NCI-H2081 treated with DMSO at 0.1 percent for 48 hours (cell line): ENCODE measurements at places on chromosomes 2 and 18.

- DNase-seq: no peak
Measured at GRCh38 chr2:230843132-230843531, 21.6 kb upstream of the ITM2C start.

GRCh38 chr18:26874283-26874682, 8.8 kb upstream of the AQP4 start:
- no peak for DNase-seq

- DNase-seq: no peak
Measured at GRCh38 chr2:119224391-119225104, 914 bp downstream of the STEAP3 start.

GRCh38 chr2:238479847-238480246, 53.1 kb downstream of the ASB1 start:
- DNase-seq: no peak

- no peak for DNase-seq
Measured at GRCh38 chr2:219581346-219581745, 9.2 kb downstream of the INHA start.

DNA sequence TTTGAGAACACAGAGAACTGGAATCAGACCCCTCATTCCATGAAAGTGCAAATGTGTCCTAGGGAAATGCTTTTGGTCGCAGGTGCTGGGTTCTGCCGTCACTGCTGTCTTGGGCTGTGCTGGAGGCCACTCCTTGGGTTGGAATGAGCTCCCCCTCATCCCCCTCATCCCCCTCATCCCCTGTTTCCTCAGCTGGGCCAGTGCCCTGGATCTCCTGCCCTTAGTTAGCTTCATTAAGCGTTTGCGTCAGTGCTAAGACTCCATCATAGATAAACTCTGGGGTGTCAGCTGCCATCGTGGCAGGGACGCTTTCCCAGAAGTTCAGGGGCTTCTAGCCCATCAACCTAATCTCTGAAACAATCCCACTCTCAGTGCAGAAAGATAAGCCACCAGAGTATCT, 97.1 kb upstream of the ZNF516 start:
- no peak for DNase-seq

DNA sequence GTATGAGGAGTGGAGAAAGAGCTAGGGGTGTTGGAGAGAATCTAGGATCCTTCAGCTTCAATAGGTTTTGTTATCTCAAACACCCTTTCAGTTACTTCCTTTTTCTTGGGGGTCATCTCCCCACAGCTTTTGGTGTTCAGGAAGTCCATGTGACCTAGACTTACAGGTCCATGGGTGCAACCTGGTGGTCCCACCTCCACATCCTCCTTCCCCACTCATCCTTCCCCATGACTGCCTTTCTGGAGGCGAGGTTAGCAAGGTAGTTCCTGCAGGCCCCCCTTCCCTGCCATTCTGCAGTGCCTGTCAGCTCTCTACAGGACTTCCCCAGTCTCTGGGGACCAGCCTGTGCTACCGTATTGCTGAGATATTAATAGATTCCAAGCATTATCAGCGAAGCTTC, 107.6 kb downstream of the TMEM17 start:
- DNase-seq: no peak

GRCh38 chr2:178498137-178498536, 17.9 kb downstream of the PLEKHA3 start:
- no peak for DNase-seq

- no peak for DNase-seq
Measured at GRCh38 chr2:43033466-43034241, 192.8 kb downstream of the ZFP36L2 start.

DNA sequence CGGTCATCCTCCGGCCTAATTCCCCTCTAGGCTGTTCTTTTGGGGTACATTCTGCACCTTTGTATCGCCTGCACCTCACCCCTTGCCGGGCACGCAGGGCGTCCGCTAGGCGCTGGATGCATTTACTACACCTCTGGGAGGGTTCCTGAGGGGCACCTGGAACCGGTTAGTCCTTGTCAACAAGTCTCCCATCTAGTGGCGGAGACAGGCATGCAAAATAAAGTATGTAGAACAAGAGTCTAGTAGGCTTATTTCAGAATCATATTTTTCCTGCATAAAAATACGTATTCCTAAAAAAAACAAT, 705 bp upstream of the TEX261 start:
- DNase-seq: no peak

DNA sequence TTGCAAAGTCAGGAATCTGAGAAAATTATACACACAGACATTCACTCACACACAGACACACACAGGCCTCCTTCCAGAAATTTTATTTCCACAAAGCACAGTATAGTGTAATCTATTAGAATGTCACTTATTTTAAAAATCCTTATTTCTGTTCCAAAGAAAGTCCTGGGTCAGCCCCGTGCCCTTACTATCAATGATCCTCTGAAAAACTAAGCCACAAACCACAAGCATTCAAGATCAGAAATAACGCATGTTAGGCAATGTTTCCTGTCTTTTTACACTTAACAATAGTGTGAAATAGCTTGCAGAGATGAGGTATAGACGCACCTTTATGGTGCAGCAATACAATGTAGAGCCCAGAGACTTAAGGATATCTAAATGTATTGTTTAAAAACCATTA, 25.8 kb downstream of the TBC1D8 start:
- no peak for DNase-seq

DNA sequence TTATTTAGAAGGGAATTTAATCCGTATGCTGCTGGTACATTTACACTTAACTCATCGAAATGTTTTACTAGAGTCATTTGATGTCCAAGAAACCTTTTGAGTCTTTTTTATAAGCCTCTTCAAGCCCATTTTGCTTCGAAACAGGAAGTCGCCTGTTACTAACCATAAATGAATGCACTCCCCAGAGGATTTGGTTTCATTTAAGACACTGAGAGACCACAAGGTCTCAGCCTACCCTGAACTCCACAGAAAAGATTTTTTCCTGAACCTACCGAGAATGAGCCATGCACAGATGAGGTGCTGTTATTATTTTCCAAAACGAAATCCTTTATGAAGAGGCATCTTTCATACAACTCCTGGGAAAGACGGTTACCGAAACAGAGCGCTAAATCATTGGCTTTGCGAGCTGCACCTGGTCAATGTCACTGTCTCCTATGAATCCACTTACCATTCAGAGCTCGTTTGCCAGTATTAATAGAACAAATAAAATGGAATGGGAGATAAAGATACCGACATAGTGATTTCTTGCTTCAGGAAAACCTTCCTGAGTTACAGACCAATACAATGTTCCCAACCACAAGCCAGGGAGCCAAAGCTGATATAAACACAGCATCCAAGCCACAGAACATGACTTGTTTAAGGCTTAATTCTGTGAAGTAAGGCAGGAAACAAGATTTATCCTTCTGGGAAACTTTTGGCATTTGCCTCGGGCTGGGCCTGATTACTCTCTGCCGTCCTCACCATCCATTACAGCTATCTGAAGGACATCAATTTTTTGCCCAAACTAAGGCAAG, 382.1 kb downstream of the OSR1 start:
- DNase-seq: no peak

- DNase-seq: no peak
Measured at GRCh38 chr18:32380559-32380958, 90.1 kb downstream of the GAREM1 start.

DNA sequence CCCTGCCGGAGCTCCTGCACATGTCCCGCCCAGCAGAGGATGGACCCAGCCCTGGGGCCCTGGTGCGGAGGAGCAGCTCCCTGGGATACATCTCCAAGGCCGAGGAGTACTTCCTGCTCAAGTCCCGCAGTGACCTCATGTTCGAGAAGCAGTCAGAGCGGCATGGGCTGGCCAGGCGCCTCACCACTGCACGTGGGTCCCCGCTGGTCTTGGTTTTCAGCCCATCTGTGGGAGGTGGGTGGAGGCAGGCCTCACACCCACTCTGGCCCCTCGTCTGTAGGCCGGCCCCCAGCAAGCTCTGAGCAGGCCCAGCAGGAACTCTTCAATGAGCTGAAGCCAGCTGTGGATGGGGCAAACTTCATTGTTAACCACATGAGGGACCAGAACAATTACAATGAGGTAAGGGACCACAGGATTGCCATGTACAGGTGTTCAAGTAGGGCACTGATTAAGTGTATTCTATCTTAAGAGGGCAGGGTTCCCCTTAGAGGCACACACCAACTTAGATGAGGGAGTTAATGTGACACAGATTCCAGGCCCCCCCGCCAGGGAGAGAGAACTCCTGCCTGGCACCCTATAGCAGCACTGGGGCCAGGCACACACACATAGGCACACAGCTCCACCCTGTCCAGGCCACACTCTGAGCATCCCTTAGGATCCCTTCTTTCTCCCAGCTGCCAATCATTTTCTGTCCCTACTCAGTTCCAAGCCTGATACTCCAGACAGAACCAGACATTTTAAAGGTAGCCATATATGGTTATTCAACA, 5.4 kb upstream of the CHRNG start:
- no peak for DNase-seq

- DNase-seq: no peak
Measured at GRCh38 chr2:183195397-183195796, 71.2 kb downstream of the NUP35 start.

GRCh38 chr2:8132351-8132831, 549.5 kb upstream of the ID2 start:
- no peak for DNase-seq

- DNase-seq: no peak
Measured at GRCh38 chr2:235508371-235509160, 14.7 kb downstream of the AGAP1 start.

DNA sequence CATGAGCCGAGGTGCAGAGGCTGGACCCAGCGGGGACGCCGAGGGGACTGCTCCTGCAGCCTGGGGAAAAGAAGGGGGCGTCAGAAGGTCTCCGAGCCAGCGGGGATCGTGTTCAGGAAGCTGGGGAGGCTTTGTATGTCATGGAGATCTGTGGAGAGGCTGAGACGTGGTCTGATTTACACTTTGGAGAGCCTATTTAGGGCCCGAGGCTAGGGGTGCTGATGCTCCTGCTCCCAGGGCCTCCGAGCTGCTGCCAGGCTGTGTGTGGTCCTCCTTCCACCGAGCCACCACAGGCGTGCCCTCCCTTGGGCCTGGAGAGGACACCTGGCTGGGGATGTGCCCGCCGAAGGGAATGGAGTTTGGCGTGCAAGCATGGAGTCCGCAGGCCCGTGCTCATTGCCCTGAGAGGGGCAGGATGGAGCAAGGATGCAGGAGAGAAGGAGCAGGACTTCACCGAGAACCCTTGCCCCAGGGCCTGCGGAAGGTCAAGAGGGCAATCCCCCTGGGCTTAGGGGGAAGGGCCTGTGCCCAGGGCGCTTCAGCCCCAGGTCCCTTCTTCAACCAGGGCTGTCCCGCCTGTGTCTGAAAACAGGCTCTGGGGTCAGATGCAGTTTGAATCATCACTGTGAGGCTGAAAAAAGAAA, 252.5 kb downstream of the VAPA start:
- DNase-seq: no peak

GRCh38 chr2:67036444-67036843, 360.7 kb upstream of the ETAA1 start:
- DNase-seq: no peak

DNA sequence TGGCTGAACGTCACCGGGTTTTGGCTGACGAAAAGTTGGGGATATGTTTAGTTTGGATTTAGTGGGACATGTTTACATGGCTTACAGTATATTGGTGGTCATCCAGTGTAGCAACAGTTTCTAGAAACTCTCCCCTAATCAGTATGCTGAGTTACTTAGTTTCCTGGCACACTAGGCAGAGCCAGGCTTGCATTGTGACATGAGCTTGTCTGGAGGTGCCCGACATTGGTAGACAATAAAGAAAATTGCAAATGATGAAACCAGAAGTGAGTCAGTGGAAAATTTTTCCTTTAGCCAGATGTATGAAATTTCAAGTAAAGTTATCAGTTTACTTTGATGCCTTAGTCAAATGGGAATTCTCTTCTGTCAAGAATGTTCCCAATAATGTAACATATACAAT, 276.1 kb downstream of the RDH14 start:
- no peak for DNase-seq

DNA sequence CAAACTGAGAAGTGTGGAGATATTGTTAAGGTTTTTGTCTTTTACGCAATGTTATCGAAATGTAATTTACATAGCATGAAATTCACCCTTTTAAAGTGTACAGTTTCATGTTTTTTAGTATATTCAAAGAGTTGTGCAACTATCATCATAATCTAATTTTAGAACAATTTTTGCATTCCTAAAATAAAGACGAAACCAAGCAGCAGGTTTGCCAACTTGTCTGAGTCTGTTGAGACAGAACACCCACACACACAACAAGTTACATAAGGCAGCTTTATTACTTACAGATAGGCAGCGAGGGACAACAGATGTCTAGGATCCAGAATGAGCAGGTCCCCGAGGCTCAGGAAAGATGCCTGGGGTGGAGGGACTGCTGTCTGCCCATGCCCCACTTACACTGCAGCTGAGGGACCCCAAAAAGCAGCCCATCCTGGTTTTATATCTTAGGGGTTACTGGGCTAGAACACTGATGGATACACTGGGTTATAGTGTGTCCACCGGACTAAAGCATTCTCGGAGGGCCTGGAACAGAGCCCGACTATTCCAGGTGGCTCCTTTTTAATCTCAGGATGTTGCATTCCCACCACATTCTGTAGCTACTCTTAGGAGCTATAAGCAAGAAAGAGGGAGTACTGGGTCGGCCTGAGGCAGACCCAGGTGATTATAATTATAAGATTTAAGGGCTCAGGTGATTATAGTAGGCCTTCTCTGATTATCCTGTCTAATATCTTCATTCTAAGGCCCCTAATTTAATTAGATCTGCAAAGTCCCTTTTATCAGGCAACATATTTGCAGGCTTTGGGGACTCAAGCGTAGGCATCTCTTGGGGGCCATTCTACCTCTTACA, 150.2 kb upstream of the DOK6 start:
- no peak for DNase-seq

- no peak for DNase-seq
Measured at GRCh38 chr2:234444893-234445292, 52.0 kb downstream of the ARL4C start.

GRCh38 chr2:32558492-32558891, 69.4 kb upstream of the TTC27 start:
- no peak for DNase-seq

DNA sequence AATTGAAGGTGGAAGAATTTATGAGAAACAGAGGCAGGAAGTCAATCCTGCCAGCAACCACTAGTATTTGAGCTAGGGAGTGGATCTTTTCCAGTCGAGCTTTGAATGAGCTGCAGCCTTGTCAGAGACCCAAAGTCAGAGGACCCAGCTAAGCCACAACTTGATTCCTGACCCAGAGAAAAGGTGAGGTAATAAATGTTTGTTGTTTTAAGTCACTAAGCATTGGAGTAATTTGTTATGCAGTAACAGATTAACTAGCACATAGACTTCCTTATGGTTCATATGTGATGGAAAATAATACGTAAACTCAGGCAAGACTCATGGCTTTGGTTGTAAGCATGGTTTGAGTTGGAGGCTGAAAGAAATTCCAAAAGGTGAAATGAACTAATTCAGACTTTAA, 21.6 kb downstream of the EFEMP1 start:
- no peak for DNase-seq
